Heart right ventricle (tissue), 16 donors: ENCODE measurements at places on chromosomes 6 and 20. TPM values are rescaled to one million over a fixed set of nuclear protein-coding genes. Genes with fewer than 3 reads are reported as not detected.
A peak's percentile ranks its signal among the peaks of the same experiment; 100 is the strongest.

The PLN gene
- 1,787 TPM for total RNA-seq

The ANKRD66 gene
- not detected for total RNA-seq

The SF3B5 gene
- total RNA-seq: 119 TPM

The NMBR gene
- total RNA-seq: not detected

- no peaks in the 10 kb centered on the region for H3K4me1 ChIP-seq
- H3K27ac ChIP-seq: peak overlapping the region; percentile 3
- no peak overlapping the region for H3K4me3 ChIP-seq
- peaks cover 86% of the 10 kb centered on the region for H3K36me3 ChIP-seq
- no peaks in the 10 kb centered on the region for H3K27me3 ChIP-seq
Observed at GRCh38 chr20:49100972-49101371, 54.9 kb downstream of the CSE1L start.

- H3K27me3 ChIP-seq: no peaks in the 10 kb centered on the region
- no peak overlapping the region for H3K27ac ChIP-seq
- DNase-seq: no peak
- no peak overlapping the region for H3K4me3 ChIP-seq
- H3K36me3 ChIP-seq: no peaks in the 10 kb centered on the region
Observed at GRCh38 chr20:10113746-10114145, 79.0 kb downstream of the ANKEF1 start.

- DNase-seq: peak; percentile 42
- no peaks in the 10 kb centered on the region for H3K36me3 ChIP-seq
- peak overlapping the region; percentile 54 for H3K4me3 ChIP-seq
- H3K27ac ChIP-seq: peak overlapping the region; percentile 71
- no peaks in the 10 kb centered on the region for H3K27me3 ChIP-seq
Observed at GRCh38 chr20:43514648-43514999, 7.1 kb downstream of the L3MBTL1 start.

- H3K27ac ChIP-seq: no peak overlapping the region
- H3K4me3 ChIP-seq: no peak overlapping the region
- no peaks in the 10 kb centered on the region for H3K36me3 ChIP-seq
- DNase-seq: no peak
Observed at GRCh38 chr6:54860132-54860531, 13.6 kb downstream of the FAM83B start.

DNA sequence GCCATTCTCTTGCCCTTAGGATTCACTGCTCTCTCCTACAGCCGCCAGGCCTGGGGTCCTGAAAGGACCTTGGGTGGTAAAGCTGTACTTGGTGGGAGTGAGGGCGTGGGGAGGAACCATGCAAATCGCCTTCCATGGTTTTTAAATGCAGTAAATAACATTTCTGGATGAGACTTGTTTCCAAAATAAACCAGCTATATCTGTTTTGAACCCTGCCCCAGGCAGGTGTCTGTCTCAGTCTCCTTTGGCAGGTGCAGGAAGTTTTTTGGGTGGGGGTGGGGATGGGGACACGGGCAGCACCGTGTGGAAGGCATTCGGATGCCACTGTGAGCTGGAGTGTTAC lies 14.3 kb downstream of the ITPA start:
- DNase-seq: no peak
- H3K36me3 ChIP-seq: peaks cover 40% of the 10 kb centered on the region
- no peak overlapping the region for H3K27ac ChIP-seq
- no peak overlapping the region for H3K4me3 ChIP-seq
- H3K27me3 ChIP-seq: no peaks in the 10 kb centered on the region

DNA sequence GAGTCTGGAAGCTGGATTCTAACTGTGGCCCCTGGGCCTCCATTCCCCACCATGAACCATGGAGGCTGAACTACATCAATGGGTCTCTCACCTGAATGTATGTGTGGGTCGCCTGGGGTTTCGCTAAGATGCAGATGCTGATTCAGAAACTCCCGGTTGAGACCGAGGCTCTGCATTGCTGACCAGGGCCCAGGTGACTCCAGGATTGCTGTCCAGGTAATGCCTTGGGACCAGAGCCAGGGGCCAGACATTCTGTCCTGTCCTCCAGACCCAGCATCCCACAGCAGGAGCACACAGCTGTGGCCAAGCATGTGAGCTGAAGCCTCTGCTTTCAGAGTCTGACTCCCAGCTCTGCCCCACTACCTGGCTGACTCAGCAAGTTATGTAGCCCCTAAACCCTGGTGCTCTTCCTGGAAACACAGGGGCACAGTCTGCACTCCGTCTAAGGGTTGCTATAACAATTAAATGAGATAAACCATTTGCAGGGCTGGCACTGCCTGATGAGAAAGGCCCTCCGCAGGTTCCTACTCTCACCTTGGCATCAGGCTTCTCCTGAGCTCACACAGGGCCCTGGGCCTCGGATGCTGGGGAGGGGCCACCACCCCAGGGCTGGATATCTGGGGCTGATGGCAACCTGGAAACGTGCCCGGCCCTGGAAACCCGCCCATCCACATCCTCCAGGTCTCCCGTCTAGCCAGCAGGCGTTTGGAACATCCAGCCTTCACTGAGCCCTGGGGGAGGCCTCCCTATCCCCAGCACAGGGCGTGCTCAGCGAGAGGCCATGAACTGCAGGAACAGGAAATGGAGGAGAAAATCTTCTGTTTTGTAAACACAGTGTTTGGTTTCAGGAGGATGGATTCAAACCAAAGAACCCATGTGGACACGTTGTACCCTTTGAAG lies 175.7 kb downstream of the DLL1 start:
- H3K4me3 ChIP-seq: no peak overlapping the region
- no peaks in the 10 kb centered on the region for H3K36me3 ChIP-seq
- H3K27me3 ChIP-seq: no peaks in the 10 kb centered on the region
- DNase-seq: no peak
- no peak overlapping the region for H3K27ac ChIP-seq
- no peaks in the 10 kb centered on the region for H3K4me1 ChIP-seq

GRCh38 chr6:169865346-169866139 lies 114.1 kb downstream of the ERMARD start:
- H3K36me3 ChIP-seq: no peaks in the 10 kb centered on the region
- H3K27ac ChIP-seq: no peak overlapping the region
- peaks cover 5% of the 10 kb centered on the region for H3K4me1 ChIP-seq
- no peak for DNase-seq

- DNase-seq: no peak
- H3K36me3 ChIP-seq: no peaks in the 10 kb centered on the region
- no peak overlapping the region for H3K27ac ChIP-seq
- H3K27me3 ChIP-seq: no peaks in the 10 kb centered on the region
Observed at GRCh38 chr6:90445533-90446108, 141.3 kb downstream of the MAP3K7 start.

DNA sequence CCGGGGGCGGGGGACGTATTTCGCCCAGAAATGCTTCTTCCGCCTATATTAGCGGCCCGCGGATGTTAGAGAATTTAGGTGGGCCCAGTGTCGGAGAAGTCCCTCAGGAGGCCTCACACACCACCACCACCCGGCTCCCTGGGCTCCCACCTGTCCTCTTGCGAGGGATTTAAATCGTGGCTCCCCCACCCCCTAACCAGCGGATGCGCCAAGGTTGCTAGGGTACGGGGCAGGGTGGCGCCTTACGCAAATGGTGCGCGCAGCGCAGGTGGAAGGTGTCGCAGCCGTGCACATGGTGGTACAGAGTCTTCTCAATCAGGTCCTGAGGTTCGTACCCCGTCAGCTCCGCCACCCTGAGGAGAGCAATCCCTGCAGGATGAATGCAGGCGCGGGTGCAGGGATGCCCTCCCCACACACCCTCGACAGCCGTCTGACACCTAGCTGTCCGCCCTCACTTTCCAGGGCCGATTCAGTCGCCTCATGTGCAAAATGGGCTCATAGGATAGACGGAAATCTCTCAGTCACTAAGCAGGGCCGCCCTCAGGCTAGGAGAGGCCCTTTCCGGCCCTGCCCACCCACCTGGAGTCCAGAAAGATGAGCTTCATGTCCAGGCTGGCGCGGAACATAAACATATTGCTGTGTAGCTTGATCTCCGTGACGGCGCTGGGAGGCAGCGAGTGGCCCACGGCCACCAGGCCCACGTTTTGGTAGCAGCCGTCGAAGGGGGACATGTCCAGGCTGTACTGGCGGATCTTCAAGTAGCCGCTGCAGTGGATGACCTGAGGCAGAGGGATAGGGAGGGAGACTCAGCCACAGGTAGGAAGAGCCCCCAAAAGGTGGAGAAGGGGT lies 16.6 kb downstream of the SIM1 start:
- DNase-seq: no peak
- H3K36me3 ChIP-seq: no peaks in the 10 kb centered on the region
- peaks cover 23% of the 10 kb centered on the region for H3K4me1 ChIP-seq
- H3K27ac ChIP-seq: no peak overlapping the region
- peaks cover 13% of the 10 kb centered on the region for H3K27me3 ChIP-seq

- no peaks in the 10 kb centered on the region for H3K36me3 ChIP-seq
- no peaks in the 10 kb centered on the region for H3K4me1 ChIP-seq
- H3K4me3 ChIP-seq: no peak overlapping the region
- no peak overlapping the region for H3K27ac ChIP-seq
- H3K27me3 ChIP-seq: no peaks in the 10 kb centered on the region
Observed at GRCh38 chr6:170159022-170159965, 131.6 kb downstream of the DLL1 start.

GRCh38 chr20:34709831-34710567 lies 5.9 kb downstream of the TP53INP2 start:
- peak overlapping the region; percentile 13 for H3K4me3 ChIP-seq
- H3K36me3 ChIP-seq: peaks cover 40% of the 10 kb centered on the region
- peak overlapping the region; percentile 77 for H3K27ac ChIP-seq
- H3K27me3 ChIP-seq: no peaks in the 10 kb centered on the region
- peaks cover 49% of the 10 kb centered on the region for H3K4me1 ChIP-seq

DNA sequence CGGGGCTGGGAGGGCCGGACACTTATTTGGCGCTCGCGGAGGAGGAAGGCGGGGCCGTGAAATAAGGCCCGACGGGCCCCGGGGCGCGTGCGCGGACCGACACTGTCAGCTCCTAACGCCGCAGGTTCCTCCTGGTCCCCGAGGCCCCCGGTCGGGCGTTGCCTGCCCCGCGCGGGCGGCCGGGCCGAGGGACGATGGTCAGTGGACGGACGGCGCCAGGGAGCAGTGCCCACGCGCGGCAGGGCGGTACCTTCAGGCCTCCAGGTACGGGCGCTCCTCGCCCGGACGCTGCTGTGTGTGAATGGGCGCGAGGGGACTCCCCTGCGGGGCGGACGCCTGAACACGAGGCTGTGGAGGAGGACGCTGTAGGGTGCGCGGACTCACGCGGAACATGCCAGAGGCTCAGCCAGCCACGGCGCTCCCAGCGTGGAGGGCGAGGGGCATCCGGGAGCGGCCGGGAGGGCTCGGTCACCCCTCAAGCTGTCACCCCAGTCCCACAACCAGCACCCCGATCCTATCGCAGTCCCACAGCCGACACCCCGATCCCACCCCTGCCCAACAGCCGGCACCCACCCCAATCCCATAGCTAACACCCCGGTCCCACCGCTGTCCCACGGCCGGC lies 339 bp upstream of the GMEB2 start:
- peaks cover 10% of the 10 kb centered on the region for H3K4me1 ChIP-seq
- H3K27ac ChIP-seq: peak overlapping the region; percentile 98
- H3K36me3 ChIP-seq: no peaks in the 10 kb centered on the region
- H3K27me3 ChIP-seq: no peaks in the 10 kb centered on the region
- DNase-seq: peak; percentile 95
- H3K4me3 ChIP-seq: peak overlapping the region; percentile 96

DNA sequence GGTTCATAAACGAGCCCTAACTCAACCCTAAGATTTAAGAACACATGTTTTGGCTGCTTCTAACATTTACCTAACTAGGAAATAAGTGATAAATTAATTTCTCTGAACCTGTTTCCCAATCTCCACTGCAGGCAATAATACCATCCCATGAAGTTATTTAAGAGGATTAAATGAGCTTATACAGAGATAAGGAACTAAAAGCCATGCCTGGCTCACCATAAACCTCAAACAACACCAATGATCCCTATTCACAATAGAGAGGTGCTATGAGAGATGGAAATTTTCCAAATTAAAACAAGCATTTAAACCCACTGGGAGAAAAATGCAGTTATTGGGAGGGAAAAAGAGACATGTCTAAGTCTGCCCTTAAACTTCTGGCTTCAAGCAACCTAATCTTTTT lies 33.9 kb upstream of the KLHL31 start:
- peaks cover 3% of the 10 kb centered on the region for H3K4me1 ChIP-seq
- DNase-seq: no peak
- no peak overlapping the region for H3K4me3 ChIP-seq
- H3K27ac ChIP-seq: no peak overlapping the region
- H3K36me3 ChIP-seq: no peaks in the 10 kb centered on the region

DNA sequence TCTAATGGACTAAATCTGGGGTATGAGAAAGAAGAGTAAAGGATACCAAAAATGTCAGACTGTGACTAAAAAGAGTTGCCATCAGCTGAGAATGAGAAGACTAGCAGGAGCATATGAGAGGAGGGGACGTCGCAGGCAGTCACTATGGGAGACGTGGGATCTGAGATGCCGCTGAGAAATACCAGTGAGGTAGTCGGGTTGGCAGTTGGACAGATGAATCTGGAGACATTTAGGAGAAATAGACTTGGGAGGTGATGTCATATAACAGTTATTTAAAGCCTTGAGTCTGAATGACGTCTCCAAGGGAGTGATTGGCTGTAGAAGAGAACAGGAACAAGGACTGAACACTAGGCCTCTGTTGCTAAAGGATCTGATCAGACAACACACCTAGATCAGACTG lies 51.5 kb upstream of the TRIM26 start:
- no peak overlapping the region for H3K27ac ChIP-seq
- H3K4me1 ChIP-seq: no peaks in the 10 kb centered on the region
- no peaks in the 10 kb centered on the region for H3K27me3 ChIP-seq
- no peak overlapping the region for H3K4me3 ChIP-seq
